ENCODE measurements at places on chromosomes 11 and 22.
A peak's percentile ranks its signal among the peaks of the same experiment; 100 is the strongest.

DNA sequence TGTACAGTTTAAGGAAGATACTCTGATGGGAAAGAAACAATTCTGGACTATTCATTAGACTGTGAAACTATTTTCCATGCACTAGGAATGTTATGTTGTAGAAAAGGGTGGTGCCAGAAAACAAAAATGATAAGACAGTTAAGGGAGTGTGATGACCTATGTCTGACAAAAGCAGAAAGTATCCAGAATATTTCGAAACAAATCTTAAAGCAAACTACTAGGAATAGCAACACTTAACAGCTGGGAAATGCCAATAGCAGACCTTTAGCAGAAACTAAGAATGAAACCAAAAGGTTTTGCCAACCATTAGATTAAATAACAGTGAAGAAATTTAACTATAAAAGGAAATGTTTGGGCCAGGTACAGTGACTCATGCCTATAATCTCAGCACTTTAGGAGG is 3.3 kb upstream of the ARHGAP20 start:
- DNase-seq = no peak

GRCh38 chr11:113623114-113623513 is 83.0 kb downstream of the TMPRSS5 start:
- DNase-seq = no peak

DNA sequence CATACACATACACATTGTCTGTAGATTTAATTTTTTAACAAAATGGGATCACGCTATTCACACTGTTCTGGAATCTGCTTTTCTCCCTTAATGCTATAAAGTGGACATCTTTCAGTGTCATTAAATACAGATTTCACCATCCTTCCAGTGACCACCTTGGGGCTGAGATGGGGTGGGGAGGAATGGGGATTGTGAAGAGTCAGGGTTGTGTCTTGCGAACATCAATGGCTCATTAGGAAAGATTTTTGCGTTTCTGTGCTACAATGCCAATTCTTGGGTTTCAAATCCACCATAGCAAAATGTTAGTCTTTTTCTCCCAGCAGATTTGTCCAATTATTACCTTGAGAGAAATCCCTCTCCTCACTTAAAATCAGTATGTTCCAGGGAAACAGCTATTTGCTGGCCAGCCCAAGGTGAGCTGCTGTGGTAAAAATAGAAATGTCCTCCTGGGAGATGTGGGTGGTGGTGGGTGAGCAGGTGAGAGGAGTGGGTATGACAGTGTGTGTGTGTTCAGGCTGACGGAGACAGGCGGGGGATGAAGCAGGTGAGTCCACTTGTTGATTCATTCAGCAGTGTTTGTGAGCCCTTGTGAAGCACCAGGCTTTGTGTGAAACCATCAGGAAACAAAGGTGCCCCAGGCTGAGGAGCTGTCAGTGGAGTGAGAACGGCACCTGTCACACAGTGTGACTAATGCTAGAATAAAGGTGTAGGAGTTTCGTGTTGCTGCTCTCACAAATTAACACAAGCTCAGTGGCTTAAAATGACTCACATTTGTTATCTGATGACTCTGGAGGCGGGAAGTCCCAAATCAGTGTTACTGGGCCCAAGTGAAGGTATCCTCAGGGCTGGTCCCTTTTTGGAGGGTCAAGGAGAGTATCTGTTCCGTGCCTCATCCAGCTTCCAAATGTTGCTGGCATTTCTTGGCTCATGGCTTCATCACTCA is 1.7 kb upstream of the CBX6 start:
- no peak for DNase-seq

DNA sequence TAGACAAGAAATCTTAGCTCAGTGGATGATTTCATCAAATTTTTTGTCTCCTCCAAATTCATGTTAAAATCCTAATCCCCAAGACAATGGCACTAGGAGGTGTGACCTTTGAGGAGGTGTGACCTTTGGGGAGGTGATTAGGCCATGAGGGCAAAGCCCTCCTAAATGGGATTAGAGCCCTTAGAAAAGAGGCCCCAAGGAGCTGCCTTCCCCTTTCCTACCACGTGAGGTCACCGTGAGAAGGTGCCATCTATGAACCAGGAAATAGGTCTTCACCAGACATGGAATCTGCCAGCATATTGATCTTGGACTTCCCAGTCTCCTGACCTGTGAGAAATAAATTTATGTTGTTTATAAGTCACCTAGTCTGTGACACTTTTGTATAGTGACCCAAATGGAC is 138.7 kb downstream of the TRIM29 start:
- DNase-seq = no peak

DNA sequence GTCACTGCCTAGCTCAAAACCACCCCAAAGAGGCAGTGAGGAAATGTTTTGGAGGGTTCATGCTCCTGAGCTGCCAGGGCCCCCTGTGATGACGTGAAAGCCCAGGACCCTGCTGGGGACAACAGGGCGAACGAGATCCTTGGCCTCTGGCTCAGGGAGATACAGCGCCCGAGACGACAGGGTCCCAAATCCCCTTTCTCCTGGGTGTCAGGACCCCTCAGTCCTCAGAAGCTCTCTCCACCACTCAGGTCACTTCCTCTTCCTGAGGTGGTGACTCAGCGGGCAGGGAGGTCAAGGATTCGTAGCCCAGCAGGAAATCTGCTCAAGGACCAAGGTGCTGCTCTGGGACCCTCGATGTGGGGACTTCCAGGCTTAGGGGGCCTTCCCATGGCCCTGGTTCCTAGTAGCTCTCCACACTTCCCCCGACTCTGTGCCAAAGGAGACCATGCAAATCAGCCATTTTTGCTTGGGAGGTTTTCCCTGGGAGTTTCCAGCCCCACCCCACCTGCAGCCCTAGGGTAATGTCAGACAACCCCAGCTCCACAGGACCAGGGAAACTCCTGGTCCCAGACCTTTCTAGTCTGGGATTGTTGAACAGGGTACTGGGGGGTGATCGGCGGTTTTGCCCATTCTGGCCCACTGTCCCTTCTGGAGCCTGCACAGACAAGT is 12.8 kb downstream of the BCL9L start:
- no peak for DNase-seq

DNA sequence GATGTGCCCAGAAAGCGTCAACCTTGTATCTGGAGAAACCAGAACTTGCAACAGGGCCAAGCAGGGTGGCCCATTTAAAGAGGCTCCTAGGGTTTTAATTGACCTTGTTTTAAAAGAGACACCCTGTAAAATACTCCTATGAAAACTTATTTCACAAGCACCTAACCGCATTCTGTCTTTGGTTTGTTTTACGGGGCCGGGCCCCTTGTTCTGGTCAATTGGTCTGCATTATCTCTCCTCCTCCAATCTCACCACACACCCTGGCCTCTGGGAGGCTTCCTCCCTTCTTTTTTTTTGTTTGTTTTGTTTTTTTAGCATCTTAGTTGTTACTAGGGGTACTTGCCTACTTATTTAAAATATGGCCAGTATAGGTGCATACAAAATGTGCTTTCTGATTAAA is 4.7 kb downstream of the EHF start:
- DNase-seq = no peak

DNA sequence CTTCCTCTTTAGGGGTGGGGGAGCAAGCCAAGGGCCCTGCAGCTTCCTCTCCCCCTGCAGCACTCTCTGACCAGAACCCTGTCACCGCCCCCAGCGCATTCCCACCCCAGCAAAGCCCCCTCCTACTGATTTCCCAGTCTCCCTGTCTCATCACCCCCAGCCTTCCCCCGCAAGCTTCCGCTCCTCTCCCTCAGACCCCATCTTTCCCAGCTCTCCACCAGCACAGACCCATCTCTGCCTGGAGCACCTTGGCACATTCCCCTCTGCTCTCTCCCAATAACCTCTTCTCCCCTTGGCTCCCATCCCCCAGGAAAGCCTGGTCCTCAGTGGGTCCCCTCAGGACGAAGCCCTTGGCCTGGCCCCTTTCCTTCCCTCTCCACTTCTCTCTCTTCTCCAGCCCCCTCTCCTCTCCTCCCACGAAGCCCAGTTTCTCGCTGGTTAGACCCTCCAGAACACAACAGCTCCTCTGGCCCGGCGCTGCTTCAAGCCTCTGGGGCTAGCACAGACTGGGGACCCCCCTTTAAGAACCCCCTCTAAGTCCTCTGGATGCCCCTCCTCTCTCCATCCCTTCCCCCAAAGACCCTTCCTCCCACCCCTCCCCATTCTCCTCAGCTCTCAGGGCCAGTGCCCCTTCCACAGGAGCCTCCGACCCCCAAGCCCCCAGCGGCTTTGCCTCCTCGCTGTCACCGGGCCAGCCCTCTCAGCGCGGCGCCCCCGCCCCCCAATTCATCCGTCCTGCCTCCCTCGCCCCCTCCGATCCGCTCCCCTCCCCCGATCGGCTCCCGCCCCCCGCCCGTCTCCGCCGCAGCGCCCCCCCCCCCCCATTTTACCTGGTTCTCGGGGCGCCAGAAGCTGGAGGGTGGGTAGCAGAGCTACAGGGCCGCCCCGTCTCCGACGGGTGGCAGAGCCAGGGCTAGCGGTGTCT is 594 bp downstream of the NRXN2 start:
- DNase-seq = no peak

DNA sequence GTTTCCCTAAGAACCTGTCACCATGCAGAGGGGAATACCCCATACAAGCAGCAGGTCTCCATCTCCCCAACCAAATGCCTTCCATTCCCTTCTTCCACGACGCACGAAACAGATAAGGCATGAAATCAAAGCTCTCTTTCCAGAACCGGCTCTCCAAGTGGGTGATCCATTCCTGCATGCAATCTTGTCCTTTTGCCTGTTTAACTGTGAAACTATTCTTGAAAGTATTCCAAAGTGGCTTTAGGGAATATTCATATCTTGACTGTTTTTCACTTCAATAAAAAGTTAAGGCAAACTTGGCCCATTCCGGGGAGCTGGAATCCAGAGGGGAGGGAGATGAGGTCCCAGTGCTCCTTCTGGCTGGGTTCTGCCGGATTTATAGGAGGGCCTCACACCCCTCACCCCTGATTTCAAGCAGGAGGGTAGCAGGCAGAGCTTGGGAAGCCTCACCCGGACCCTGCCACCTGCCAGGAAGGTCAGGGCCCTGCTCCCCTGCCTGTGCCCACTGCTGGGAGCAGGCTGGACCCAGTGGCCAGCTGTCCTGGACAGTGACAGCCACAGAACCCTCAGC is 60.9 kb downstream of the SCGB1A1 start:
- no peak for DNase-seq

DNA sequence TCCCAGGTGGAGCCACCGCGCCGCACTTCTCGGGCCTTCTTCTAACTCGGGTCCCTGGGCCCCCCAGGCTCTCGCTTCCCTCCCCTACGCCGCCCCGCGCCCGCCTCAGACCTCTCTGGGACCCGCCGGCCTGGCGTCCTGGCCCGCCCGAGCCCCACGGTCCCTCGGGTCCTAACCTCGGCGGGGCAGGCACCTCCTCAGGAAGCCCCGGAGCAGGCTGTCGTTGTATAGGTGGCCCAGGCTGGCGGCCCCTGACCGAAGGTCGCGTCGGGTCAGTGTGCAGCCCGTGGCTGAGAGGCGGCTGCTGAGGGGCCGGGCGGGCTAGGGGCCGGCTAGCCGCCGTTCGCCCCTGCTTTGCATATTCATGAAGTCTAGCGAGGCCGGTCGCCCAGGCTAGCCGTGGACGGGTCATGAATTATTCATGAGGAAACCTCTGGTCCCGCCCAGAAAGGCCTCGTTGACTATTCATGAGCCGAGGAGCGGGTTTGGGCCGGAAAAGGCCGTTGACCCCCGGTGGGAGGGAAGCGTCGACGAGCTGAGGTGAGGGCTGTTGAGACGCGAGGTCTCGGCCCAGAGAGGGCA is at the start of gene HORMAD2:
Gene HORMAD2 (plus strand): TSS at position 513 of the 582 bp plus-strand sequence. CDS start 13,489 bp downstream, outside the sequence.
- DNase-seq = no peak

DNA sequence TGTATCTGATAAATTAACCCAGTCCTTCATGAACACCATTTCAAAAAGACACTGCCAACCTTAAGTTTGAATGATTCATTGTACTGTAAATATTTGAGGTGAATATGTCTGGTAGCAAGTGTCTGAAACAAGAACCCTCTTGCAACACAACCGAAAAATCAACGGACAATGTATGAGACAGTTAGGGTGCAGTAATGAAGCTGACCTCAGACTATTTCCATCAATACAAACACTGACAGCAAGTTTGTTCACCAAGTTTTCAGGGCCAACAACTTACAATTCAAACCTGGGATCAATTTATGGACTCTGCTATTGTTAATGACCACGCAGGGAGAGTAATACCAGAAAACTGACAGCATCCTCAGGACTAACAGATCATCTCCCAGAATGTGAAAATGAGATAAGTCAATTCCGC is 126.3 kb downstream of the CADM1 start:
- no peak for DNase-seq

DNA sequence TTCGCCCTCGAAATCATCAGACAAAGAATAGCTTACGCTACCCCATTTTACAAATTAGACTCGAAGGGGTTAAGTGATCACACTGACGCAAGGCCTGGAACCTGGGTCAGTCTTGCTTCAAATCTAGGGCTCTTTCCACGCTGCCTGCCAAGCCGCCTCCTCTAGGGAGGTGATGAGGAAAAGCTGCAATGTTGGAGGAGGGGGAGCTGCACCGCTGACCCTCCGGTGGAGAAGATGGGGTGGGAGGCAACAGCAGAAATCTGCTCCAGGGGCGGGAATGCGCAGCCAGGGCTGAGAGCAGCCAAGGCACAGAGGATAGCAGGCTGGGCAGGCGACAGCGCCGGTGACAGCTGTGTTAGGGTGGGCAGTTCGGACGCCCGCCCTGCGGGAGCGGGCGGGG is 595 bp downstream of the SYVN1 start:
- DNase-seq = no peak

GRCh38 chr22:25235547-25236290 is 16.3 kb downstream of the CRYBB2 start:
- peak; percentile 85 for DNase-seq

DNA sequence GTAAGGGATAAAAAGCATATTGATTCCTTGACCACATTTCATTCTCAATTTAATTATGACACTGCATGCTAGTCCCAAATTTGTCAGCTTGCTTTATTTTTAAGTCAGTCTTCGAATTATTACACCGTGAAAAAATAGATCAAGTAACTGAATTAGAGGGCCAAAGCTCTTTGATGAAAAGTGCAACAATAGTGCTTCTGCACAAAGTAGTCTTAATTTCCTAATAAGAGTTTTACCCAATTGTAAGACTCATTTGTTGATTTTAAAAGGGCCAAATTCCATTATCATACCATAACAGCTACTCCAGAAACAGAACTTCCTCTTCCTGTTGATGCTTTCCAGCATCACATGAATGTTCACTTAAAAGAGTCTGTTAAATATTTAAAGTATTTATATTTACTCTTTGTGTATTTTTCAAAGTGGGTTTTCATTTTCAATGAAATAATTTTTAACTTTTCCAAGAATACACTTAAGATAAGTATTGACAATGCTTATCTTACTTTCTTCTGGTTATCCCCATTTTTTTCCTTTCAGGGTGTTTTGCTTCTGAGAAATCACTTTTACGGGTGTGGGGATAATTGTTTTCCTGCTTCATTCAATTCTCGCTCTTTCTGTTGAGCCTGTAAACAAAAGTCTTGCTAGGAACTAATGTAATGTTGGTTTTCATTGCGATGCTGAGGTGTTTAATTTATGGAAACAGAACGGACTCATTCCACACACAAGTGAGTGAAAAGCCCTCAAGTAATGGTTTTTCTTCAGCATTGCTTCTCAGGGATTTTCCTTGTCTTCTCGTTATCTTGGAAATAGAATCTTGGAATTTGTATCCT is 2.1 kb downstream of the ARHGEF12 start:
- no peak for DNase-seq

GRCh38 chr22:42805016-42805997 is 51.8 kb downstream of the ARFGAP3 start:
- no peak for DNase-seq

GRCh38 chr22:43824724-43825420 is 12.8 kb upstream of the EFCAB6 start:
- no peak for DNase-seq

All from NCI-H446 (cell line).